ENCODE measurements at places on chromosomes 1 and 21. TPM values are rescaled to one million over a fixed set of nuclear protein-coding genes. Genes with fewer than 3 reads are reported as not detected.

Gene S1PR1
- 15.5 TPM for polyA plus RNA-seq

Gene HSD11B1
- polyA plus RNA-seq = 0.62 TPM

Gene S100A7
- polyA plus RNA-seq = not detected

GRCh38 chr1:18805150-18805879, 54.1 kb downstream of the TAS1R2 start:
- peak; percentile 69 for DNase-seq

DNA sequence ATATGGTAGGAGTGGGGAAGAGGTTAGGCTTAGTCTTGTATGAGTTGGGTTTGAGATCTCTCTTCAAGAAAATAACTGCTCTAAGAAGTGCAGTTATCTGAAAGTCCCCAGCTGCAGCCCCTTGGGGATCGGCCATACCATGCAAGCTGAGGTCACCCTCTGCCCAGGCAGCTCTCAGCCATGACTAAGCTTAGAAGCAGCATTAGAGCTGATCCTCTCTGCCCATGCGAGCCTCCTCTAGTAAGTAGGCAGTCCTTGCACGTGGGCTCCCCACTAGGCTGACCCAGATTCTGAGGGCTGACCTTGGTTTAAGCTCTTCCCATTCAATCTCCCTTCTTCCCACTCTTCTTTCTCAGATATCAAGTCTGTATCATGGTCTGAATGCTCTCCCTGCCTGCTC, 121.0 kb upstream of the UBE2U start:
- DNase-seq = no peak

- DNase-seq = no peak
Measured at GRCh38 chr1:201436969-201437368, 15.4 kb upstream of the TNNI1 start.

DNA sequence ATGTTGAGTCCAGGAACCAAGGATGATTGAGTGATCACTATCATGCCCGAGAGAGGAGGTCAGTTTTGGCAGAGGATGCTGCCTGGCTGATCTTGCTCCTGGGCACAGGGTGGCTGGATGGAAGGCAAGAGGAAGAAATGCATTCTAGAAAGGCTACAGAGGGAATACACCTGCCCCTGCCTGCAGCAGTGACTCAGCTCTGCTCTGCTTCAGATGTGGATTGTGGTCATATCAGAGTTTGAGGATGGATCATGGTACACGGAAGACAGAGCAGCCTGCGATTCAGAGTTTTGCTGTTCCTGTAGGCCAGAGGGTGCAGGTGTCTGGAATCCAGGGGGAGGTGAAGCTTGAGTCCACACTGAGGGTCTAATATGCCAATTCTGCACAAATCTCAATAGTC, 37.2 kb downstream of the PCP4 start:
- DNase-seq = no peak

GRCh38 chr1:97588772-97589171, 332.1 kb downstream of the DPYD start:
- DNase-seq = no peak

DNA sequence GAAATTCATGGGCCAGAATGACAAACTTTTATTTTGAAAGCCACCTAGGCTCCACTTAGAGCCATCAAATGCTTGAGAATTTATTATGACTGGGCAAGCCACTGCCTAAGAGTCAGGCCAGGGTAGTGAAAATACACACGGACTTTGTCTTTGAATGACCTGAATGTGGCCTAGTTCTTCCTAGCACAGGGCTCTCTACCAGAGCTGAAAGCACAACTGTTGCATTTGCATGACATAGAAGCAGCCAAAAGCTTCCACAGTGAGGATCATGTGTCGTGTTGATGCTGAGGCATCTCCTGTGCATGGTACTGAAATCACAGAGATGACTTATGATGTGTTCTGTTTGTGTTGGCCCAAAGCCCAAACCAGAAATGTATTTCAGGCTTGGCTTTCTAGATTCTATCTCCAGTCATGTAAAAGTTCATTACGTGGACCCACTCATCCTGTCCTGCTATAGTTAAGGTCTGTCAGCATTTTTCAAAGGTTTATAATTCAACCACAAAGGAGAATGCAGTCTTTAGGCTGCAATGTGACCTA, 164.0 kb upstream of the UBE2U start:
- DNase-seq = peak; percentile 85

- DNase-seq = no peak
Measured at GRCh38 chr1:12505639-12506280, 112.2 kb downstream of the DHRS3 start.
